ENCODE measurements at places on chromosomes 13 and 19. TPM values are rescaled to one million over a fixed set of nuclear protein-coding genes. Genes with fewer than 3 reads are reported as not detected.

- peaks cover 28% of the 10 kb centered on the region for H3K36me3 ChIP-seq
- H3K4me1 ChIP-seq: peaks cover 74% of the 10 kb centered on the region
- no peak overlapping the region for H3K4me3 ChIP-seq
- peak overlapping the region; percentile 96 for H3K27ac ChIP-seq
- no peak for DNase-seq
Observed at GRCh38 chr13:110380359-110381028, 73.4 kb downstream of the COL4A2 start.

GRCh38 chr19:41597600-41598041 is 21.7 kb downstream of the CEACAM21 start:
- no peaks in the 10 kb centered on the region for H3K36me3 ChIP-seq
- peak; percentile 84 for DNase-seq
- H3K4me1 ChIP-seq: no peaks in the 10 kb centered on the region
- no peak overlapping the region for H3K27ac ChIP-seq
- peaks cover 7% of the 10 kb centered on the region for H3K27me3 ChIP-seq

GRCh38 chr13:113343692-113343968 is 20.3 kb downstream of the GRTP1 start:
- no peaks in the 10 kb centered on the region for H3K27me3 ChIP-seq
- no peak for DNase-seq

- H3K4me1 ChIP-seq: peaks cover 16% of the 10 kb centered on the region
- no peak overlapping the region for H3K4me3 ChIP-seq
- no peak overlapping the region for H3K27ac ChIP-seq
- DNase-seq: no peak
Observed at GRCh38 chr19:38004186-38004520, 97.1 kb downstream of the SIPA1L3 start.

- DNase-seq: no peak
- no peaks in the 10 kb centered on the region for H3K36me3 ChIP-seq
- H3K4me3 ChIP-seq: no peak overlapping the region
- no peaks in the 10 kb centered on the region for H3K27me3 ChIP-seq
Observed at GRCh38 chr19:43380771-43381386, 27.4 kb downstream of the CD177 start.

Gene SNAPC2
- 19.6 TPM for total RNA-seq

DNA sequence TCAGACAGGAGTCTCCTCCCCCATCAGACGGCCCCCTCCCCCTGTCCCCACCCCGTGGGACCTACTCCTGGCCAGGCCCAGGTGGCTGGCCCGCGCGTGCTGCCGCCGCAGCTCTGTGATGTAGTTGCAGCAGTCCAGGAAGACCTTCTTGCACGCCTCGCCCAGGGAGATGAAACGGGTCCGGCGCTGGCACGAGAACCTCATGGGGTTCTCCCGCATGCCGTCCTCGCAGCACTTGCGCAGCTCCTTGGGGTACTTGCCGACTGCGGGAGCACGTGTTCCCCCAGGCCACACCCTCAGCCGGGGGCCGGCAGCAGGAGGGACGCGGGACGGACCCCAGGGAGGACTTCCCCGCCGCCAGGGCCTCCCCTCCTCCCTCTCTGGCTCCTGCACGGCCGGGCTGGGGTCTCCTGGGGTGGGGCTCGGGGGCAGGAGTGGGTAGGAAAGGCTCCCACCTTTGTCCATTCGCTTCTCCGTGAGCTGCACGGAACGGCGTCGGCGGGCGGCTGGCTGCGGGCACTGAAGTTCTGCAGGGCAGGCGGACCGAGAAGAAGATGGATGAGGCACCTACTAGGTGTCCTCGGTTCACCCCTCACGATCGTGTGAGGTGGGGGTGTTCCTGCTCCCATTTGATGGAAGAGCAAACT is 13.3 kb downstream of the C3 start:
- no peaks in the 10 kb centered on the region for H3K4me1 ChIP-seq
- H3K36me3 ChIP-seq: no peaks in the 10 kb centered on the region
- peaks cover 25% of the 10 kb centered on the region for H3K27me3 ChIP-seq
- no peak overlapping the region for H3K27ac ChIP-seq

DNA sequence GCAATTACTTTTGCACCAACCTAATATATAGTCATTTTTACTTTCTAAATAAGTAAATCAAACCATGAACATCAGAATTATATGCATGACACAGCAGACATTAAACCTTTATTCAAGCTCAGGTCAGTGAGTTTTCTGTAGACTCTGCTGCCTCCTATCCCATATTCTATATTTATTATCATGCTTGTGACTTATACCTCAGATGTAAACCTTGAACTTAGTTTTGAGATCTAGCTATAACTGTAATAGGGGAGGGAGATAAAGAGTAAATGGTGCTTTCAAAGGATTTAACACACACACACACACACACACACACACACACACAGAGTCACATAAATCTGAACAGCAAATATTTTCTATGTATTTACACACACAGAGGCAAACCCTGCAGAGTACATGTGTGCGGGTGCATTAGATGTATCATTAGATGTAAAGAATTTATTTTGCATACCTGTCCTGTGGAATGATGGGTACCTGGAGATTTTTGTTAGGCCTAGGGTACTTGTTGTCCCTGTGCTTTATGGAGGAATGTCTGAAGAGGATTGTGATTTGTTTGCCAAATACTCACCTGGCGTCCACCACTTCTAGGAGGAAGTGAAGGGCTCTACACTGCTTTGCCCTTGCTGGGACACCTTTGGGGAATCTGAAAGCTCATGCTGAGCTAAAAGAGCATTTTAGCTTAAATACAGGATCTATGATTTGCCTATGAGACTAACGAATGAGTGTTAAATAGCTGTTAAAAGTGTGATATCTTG is 521.9 kb downstream of the KLF5 start:
- no peak overlapping the region for H3K27ac ChIP-seq
- no peaks in the 10 kb centered on the region for H3K36me3 ChIP-seq
- peaks cover 14% of the 10 kb centered on the region for H3K27me3 ChIP-seq
- DNase-seq: no peak

DNA sequence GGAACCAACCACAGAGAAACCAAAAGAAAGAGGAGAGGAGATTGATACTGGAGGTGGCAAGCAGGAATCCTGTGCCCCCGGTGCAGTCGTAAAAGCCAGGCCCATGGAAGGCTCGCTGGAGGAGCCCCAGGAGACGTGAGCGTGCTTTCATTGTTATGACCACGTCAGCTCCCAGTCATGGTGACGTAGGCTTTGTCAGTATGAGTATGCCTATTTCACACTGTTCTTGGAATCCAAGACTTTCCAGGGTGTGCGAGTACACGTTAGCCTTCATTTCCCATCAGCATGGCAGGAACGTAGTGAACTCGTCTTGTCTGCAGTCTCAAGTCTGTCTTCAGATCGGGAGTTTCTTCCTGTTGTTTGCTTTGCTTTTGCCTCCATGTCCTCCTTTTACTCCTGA is 15.4 kb upstream of the CHAMP1 start:
- H3K4me3 ChIP-seq: no peak overlapping the region
- DNase-seq: no peak
- no peak overlapping the region for H3K27ac ChIP-seq
- no peaks in the 10 kb centered on the region for H3K27me3 ChIP-seq
- peaks cover 31% of the 10 kb centered on the region for H3K36me3 ChIP-seq
- H3K4me1 ChIP-seq: no peaks in the 10 kb centered on the region

Gene IRF2BP1
- 30.9 TPM for total RNA-seq

Gene NXNL1
- not detected for total RNA-seq

DNA sequence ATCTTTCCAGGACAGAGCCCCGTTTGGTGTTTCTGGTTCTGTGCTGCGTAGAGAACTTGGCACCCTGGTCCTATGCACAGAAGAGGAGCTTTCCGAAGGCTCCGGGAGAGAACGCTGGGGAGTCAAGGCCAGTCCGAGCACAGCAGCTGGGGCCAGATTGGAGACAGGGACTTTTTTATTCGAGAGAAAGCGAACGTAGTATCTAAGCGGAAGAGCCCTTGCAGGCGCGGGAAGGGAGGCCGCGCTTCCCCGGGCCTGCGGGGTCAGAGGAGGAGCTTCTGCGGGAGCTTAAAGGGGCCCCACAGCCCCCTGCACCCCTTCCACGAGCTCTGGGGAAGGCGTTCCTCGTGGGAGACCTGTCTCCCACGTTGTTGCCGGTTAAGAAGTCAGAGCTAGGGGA is 48.6 kb upstream of the ARHGEF7 start:
- no peaks in the 10 kb centered on the region for H3K27me3 ChIP-seq
- no peak overlapping the region for H3K27ac ChIP-seq
- no peaks in the 10 kb centered on the region for H3K36me3 ChIP-seq
- DNase-seq: no peak
- H3K4me3 ChIP-seq: peak overlapping the region; percentile 84

All from osteocyte (in vitro differentiated cells).